Temporal lobe (tissue), 4 donors: ENCODE measurements at places on chromosomes 4 and X. TPM values are rescaled to one million over a fixed set of nuclear protein-coding genes. Genes with fewer than 3 reads are reported as not detected.

Gene MSANTD1
- 3.4 TPM for total RNA-seq

Gene WDR17
- 42.8 TPM for total RNA-seq

Gene DMRTC1
- total RNA-seq = not detected

Gene APBB2
- total RNA-seq = 81.4 TPM

Gene CYSLTR1
- 0.74 TPM for total RNA-seq

Gene CT45A2
- not detected for total RNA-seq

Gene STIM2
- total RNA-seq = 17.0 TPM

Gene BEND4
- 8.6 TPM for total RNA-seq

Gene PLAC1
- not detected for total RNA-seq

Gene DCLK2
- total RNA-seq = 94.4 TPM

Gene AKAP17A
- 9.8 TPM for total RNA-seq

Gene RPL39
- total RNA-seq = 2,465 TPM
